ENCODE measurements at places on chromosomes 16 and 17. TPM values are rescaled to one million over a fixed set of nuclear protein-coding genes. Genes with fewer than 3 reads are reported as not detected.

Gene SNX11
- total RNA-seq = 4.7 TPM

Gene DNAI2
- total RNA-seq = not detected

Gene EVPL
- total RNA-seq = not detected

Gene GJD3
- 5.9 TPM for total RNA-seq

Gene TBC1D28
- total RNA-seq = not detected

Gene NUP93
- 45.5 TPM for total RNA-seq

Gene COQ7
- total RNA-seq = 8.0 TPM

Gene TBX21
- not detected for total RNA-seq

Gene OR2C1
- not detected for total RNA-seq

Gene CDH8
- not detected for total RNA-seq

Gene WNT3
- total RNA-seq = 0.65 TPM

Gene MEIOC
- total RNA-seq = not detected

Gene TMEM238L
- not detected for total RNA-seq

Gene PRSS33
- total RNA-seq = not detected

Gene CLEC18B
- total RNA-seq = not detected

Gene BCAR1
- 26.9 TPM for total RNA-seq

Gene SHBG
- 0.25 TPM for total RNA-seq

Gene TMED6
- 0.36 TPM for total RNA-seq

Gene STH
- not detected for total RNA-seq

Gene EFCAB5
- total RNA-seq = 1.3 TPM

Gene G6PC1
- not detected for total RNA-seq

Gene LLGL2
- not detected for total RNA-seq

Gene TEX19
- not detected for total RNA-seq

Gene SLC6A2
- not detected for total RNA-seq

Gene KRT31
- 0.09 TPM for total RNA-seq

Gene CNGB1
- not detected for total RNA-seq

Gene LGALS9B
- total RNA-seq = not detected

Gene ABCA6
- 192 TPM for total RNA-seq

Gene KRTAP16-1
- not detected for total RNA-seq

Gene APOBR
- not detected for total RNA-seq

Gene CACNG3
- not detected for total RNA-seq

Gene CD300LF
- total RNA-seq = not detected

Gene OSGIN1
- total RNA-seq = 6.6 TPM

Gene CLEC18A
- not detected for total RNA-seq

Gene PIPOX
- total RNA-seq = 3.0 TPM

Gene ZNF423
- 13.5 TPM for total RNA-seq

Gene KRT222
- not detected for total RNA-seq

Gene FSCN2
- total RNA-seq = 1.8 TPM

Gene AURKB
- total RNA-seq = 31.8 TPM

Gene NDUFAB1
- 125 TPM for total RNA-seq

Gene SGSH
- total RNA-seq = 17.6 TPM

Gene OSBPL7
- total RNA-seq = 4.6 TPM

Gene NPEPPS
- 106 TPM for total RNA-seq

Gene WBP2
- 24.1 TPM for total RNA-seq

Gene KRT9
- not detected for total RNA-seq

Gene NOG
- not detected for total RNA-seq

Gene GOSR2
- total RNA-seq = 49.3 TPM

Gene GAN
- total RNA-seq = 6.2 TPM

Gene OR1A1
- not detected for total RNA-seq

Gene FASN
- 65.2 TPM for total RNA-seq

Gene MFAP4
- 20.2 TPM for total RNA-seq

Gene MLYCD
- total RNA-seq = 5.6 TPM

Gene SCN4A
- total RNA-seq = not detected

Gene ZPBP2
- total RNA-seq = not detected

Gene KRTAP9-8
- total RNA-seq = not detected

Gene TBC1D3H
- not detected for total RNA-seq

Gene ARL16
- total RNA-seq = 26.4 TPM

Gene OXLD1
- 22.2 TPM for total RNA-seq

Gene RND2
- total RNA-seq = 0.45 TPM

Gene CES5A
- total RNA-seq = not detected
